Kidney glomerular epithelial cell (primary cell): ENCODE measurements at places on chromosomes 1 and 21.

GRCh38 chr1:172533513-172534151 lies 682 bp downstream of the SUCO start:
- no peak for DNase-seq

DNA sequence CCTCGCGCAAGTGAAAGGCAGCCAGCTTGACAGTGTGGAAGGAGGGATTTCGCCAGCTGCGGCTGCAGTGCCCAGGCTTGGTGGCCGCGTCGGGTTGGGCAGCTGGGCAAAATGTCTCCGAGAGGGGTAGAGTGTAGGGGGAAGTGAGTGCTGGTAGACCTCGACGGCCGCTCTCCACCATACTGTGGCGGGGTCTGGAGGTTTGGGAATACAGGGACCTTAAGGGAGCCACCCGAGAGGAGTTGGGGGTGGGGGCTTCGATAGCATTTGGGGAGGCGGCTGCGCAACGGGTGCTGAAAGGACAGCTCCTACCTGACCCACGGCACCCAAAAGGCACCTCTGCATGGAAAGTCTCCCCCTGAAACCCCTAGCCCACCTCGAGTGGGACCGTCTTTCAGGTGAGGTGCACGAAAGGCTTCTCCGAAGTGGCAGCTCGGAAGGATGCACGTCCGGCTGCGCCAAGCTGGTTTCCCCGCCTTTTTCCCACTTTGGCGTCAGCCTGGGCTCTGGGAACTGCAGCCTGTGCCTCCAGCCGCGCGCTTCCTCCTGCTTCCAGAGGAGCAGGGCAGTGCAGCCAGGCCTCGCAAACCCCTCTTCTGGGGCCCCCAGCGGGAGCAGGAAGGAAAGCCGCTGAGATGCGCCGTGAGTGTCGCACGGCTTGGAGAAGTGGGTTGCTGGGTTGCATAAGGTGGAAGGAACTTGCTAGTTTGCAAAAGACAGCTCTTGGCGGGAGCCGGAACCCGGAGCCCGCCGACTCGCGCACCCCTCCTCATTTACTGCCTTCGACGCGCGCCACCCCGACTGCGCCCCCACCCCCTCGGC lies 531 bp upstream of the HMGN2 start:
- DNase-seq, result no peak

DNA sequence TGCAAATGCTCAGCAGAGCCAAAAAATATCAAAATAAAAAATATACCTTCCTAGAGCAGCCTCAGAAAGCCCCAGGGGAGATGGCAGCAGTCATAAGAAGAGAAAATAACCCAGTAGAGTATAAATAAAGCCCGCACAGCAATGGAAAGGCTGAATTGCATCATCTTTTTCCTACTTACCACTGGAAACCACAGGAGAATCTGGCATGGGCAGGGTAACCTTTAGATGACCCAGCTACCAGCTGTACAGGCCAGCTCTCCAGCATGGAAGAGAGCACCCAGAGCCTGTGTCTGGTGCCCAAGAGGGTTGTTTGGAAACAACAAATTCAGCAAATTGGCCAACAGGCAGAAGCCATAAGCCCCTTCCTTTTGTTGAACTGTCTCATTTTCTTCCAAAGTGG lies 253.1 kb downstream of the OMA1 start:
- DNase-seq, result no peak

DNA sequence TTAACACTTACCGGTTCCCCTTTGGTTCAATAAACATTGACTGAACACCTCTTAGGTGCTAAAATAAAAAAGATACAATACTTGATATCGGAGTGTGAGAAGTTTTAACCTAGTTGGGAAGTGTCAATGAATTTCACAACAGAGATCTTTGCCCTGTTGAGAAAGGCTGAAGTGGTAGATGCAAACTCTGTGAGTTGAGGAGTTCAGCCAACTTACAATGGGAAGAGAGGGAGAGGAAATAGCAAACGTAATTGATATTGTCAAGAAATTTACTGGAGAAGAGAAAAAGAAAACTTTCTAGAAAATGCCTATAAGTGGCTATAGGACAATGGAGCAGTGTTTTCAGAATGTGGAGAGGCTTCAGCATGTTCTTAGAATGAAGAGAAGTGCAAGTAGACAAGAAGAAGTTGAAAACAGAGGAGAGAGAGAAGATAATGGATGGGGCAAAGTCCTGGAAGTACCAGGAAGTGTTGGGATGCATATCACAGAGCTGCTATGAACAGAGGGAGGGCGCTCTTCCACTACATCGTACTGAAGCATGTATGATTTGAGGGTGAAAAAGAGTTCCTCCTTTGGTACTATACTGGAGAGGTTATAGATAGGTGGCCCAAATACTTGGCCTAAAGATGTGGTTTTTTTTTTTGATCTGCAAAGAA lies 48.9 kb downstream of the MEF2D start:
- no peak for DNase-seq

GRCh38 chr1:209397371-209397770 lies 186.1 kb upstream of the CAMK1G start:
- DNase-seq, result no peak

DNA sequence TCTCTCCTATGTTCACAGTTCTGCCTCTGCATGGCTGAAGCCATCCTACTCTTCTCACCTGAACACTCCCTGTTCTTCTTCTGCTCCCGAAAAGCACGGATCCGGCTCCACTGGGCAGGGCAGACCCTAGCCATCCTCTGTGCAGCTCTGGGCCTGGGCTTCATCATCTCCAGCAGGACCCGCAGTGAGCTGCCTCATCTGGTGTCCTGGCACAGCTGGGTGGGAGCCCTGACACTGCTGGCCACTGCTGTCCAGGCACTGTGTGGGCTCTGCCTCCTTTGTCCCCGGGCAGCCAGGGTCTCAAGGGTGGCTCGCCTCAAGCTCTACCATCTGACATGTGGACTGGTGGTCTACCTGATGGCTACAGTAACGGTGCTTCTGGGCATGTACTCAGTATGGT lies 1.8 kb downstream of the CYB561D1 start:
- no peak for DNase-seq

- DNase-seq, result no peak
Observed at GRCh38 chr1:84428235-84428634, 30.0 kb downstream of the DNASE2B start.

DNA sequence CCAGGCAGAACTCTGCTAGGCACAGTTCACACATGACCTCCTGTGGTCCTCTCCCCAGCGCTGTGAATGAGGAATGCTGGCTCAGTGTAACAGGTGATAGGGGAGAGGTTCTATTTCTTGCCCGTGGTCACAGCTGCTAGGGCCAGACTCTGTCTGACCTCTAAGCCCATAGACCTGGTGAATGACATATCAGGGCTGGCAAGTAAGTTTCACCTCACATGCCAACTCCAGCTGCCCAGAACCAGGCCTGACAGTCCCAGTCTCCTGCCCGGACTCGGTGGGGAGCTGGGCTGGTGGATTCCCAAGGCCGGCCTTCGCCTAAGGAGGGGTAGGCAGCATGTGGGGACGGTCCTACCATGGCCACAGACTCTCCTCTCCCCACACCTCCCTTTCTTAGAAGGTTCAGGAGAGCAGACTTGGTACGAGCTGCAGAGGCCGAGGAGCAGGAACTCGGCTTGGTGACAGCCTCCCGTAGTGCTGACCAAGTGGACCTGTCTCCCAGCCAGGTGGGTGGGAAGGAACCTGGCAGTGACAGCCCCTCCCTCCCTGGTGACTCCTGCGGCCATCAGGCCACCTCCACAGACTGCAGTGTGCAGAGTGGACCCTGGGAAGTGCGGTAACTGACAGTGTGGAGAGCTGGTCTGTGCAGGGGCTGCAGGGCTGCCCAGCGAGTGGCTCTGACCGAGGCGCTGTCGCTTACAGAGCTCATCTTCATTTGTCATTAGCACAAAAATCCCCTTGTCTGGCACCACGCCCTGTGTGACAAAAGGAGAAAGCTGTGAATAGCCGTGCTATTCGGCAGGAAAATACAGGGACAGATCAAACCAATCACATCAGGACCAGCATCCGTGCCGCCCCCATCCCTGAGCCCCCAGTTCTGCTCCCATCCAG lies 74.6 kb downstream of the SCCPDH start:
- no peak for DNase-seq

GRCh38 chr1:75126611-75127101 lies 7.5 kb upstream of the LHX8 start:
- no peak for DNase-seq

GRCh38 chr1:91201176-91201575 lies 179.3 kb upstream of the ZNF644 start:
- no peak for DNase-seq

GRCh38 chr1:23838401-23838866 lies 13.2 kb upstream of the HMGCL start:
- peak; percentile 18 for DNase-seq

DNA sequence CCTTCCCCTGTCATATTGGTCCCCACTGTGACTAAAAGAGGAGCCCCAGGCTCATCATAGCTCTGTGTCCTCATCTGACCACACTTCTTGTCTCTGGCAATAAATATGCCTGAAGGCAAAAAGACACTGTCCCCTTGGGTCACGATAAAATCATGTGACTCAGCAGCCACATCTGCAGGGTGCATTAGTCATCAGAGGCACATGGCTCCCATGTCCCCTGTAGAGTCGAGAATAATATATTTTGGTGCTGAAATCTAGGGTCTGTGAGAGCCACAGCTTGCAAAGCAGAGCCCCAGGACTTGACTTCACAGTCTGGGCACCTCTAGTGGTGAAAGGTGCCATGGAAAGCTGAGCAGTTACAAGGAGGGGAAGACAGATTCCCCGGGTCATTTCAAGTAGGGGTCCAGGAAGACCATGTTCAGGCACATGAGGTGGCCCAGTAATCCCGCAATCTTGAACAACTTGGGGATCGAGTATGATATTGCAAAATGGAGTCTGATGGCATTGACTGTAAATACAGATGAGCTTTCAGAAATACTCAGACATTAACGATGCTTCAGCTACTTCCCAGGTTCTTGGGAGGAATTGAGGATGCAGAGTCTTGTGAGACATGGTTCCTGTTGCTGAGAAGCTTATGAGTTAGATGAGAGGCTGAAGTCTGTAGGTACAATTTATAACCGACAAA lies 68.6 kb downstream of the SLC35F3 start:
- DNase-seq, result no peak

GRCh38 chr1:244970236-244970743 lies 105.9 kb upstream of the HNRNPU start:
- peak; percentile 56 for DNase-seq

- DNase-seq, result no peak
Observed at GRCh38 chr1:172270605-172271004, 149.9 kb upstream of the C1orf105 start.

- DNase-seq, result no peak
Observed at GRCh38 chr21:45057886-45058285, 16.5 kb upstream of the ADARB1 start.

DNA sequence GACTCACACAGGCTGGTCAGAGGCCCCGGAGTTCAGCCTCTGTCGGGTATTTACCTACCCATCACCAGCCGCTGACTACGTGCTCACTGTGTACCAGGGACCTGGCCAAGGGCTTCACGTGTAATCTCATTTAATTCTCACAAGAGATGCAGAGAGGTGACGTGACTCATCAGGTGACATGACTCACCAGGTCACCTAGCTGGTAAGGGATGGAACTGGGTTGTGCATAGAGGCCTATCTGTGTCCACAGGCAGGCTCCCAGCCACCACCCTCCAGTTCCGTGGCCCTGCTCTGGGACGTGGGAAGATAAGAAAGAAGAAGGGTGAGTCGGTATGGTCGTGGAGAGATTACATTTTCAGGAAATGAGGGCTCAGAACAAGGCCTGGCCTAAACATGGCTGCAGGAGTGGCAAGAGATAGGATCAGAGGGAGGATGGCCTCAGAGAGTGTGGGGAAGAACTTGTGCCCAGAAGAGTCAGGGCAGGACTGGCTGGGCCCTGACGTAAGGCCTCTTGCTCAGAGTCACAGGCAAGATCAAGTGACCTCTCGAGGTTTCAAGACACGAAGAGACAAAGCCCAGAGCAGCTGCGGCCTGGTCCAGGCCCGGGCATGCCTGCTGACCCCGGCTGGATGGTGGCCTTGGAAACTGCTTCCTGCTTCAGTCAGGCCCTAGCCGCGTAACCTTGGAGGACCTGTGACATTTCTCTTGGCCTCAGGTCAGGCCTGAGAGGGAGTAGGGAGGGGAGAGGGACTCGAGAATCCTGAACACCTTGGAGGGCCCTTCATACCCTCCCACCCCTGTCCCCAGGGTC lies 52.7 kb upstream of the WASF2 start:
- DNase-seq, result peak; percentile 95

DNA sequence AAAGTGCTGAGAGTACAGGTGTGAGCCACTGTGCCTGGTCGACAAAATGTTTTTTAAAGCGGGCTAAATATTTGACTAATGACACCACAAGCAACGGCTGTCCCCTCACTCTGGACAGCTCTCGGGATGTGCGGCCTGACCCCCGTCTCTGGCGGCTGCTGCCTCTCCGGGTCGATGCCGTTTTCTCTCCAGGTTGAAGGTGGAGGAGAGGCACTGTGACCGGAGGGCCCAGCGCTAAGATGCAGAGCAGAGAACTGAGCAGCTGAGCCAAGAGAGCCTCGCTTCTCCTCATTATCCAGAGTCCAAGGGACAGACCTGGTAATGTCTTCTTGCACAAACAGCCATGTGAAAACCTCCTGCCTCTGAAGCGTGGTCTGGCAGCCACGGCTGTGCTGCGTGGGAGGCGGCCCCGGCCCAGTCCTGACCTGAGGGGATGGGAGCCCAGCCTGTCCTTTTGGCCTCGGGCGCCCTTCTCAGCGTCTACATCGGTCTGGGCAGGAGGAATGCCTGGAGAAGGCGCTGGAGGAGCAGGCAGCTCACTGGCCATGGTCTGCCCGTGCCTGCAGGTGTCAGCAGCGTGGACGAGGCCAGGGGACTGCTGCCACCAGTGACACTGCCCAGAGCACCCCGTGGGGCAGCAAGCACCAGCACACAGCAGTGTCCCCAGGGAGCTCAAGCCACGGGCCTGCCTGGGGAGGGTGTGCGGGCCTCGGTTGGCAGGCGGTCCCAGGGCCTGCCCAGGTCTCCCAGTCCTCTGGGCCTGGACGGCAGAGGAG lies 10.3 kb downstream of the MORN1 start:
- no peak for DNase-seq

DNA sequence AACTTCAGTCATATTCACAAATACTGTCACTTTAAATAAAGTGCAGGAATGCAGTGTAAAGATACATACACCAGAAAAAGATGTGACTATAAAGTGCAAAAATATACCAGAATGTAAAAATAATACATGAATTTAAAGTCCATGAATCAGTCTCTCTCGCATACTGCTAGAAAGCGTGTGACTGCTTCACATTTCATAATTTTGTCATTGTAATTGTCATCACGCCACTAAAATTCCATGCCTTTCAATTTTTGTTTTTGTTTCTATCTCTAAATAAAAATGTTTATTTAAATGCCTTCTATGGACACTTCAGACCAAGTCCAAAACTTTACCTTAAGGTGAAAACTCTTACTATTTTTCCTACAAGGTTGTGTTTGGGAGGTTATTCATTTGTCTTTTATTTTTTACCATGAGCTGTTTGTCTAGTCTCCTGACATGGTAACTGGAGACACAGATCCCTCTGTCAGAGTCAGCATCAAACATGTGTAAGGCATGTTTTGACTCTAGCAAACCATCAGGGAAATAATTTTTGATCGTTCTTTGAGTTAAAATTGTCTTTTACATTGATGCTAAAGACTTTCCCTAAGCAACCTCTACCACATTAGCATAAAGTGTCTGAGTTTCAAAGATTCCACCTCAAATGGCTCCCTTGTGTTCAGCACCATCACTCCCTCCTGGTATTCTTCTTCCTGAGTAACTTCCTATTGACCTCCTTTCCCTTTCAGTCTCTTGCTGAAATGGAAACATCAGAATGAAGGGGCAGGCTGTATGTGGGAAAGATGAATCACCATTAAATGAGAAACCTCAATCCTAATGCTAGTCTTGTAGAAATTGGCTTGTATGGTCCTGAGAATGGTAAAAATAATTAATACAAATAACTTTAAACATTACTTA lies 14.0 kb upstream of the AIM2 start:
- DNase-seq, result no peak
